ENCODE measurements at places on chromosomes 12 and 14.

- DNase-seq, result no peak
Observed at GRCh38 chr12:131688845-131689154, 22.1 kb upstream of the SFSWAP start.

DNA sequence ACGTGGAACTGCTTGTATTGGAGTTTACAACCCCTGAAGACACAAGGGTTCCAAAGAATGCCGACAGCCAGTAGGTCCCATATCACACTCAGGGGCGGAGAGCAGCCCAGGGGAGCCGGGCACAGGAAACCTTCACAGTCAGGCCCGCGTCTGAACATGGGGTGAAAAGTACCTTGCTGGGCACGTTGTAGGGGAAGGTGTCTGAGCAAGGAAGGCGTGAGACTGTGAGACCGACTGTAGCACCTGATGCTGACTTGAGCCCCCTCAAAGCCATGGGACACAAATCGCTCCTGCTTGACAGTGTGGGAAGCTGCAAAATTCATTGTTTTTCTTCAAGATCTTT, 14.7 kb downstream of the RIMBP2 start:
- DNase-seq, result no peak

- DNase-seq, result no peak
Observed at GRCh38 chr14:20295067-20295466, 10.7 kb downstream of the TTC5 start.

DNA sequence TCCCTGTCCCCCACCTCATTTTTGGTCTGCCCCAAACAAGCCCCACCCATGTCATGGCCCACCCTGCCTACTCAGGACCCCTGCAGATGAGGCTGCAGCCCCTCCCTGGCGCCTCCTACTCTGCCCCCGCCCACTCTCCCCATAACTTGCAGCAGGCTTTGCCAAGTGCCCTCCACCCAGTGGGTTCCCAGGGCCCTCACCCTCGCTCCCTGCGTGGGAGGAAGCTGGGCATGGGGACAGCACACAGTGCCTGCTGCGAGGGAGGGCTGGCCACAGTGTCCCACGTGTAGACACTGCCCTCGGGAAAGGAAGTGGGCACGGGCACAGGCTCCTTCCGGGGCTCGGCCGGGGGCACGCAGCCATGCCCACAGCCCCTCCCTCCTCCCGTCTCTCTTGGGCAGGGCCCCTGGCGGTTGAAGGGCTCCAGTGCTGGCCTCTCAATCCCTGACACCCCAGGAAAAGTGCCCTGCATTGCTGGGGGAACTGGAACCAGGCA, 9.4 kb downstream of the AKT1 start:
- DNase-seq, result no peak

DNA sequence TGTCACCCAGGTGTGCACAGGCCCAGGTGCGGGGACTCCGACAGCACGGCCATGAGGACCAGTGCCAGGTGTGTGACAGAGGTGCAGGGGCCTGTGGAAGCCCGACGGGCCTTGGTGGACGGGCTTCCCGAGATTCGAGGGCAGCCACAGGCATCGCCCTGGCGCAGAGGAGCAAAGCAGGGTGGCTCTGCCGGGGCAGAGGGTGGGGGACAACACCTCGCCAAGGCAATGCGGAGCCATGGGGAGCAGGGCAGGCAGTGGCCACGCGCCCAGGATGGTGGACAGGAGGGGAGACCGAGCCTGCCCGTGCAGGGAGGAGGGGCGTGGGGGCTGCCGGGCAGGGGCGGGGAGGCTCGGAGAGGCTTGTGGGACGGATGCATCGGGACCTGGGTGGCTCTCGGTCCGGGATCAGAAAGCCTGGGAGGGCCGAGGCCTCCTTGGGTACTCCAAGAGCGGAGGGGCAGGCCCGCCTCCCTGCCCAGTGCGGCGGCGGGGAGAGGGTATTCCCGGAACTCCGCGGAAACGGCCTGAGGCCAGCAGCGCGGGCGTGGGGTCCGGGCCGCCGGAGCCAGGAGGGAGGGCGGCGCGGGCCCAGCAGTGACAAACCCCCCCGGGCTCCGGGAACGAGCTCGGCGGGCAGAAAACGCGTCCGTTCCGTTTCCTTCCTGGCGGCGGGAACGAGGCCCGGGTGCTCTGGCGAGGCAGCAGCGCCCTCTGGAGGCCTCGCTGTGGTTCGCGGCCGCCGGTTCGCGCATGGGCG, 1.6 kb downstream of the TMEM121 start:
- peak; percentile 49 for DNase-seq

GRCh38 chr14:92586963-92587699, 73.5 kb downstream of the RIN3 start:
- no peak for DNase-seq

DNA sequence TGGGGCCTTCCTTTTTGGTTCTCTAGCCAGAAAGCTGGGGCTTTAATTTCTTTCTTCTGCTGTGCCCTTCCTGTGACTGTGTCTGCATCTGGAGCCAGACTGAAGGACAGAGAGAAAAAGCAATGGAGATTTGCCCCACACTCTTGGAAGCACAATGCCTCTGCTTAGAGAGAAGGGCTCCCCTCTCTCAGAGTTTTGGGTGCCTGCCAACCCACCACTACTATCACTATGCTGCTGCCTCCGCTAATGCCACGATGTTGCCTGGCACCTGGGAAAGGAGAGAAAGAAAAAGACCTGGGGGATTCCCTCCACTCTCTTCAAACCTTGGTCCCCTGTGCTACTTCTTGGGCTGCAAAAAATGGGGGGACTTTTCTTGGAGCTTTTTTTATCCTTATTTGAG, 52.6 kb downstream of the TMEM260 start:
- DNase-seq, result no peak

- DNase-seq, result no peak
Observed at GRCh38 chr14:92568621-92569479, 55.3 kb downstream of the RIN3 start.

DNA sequence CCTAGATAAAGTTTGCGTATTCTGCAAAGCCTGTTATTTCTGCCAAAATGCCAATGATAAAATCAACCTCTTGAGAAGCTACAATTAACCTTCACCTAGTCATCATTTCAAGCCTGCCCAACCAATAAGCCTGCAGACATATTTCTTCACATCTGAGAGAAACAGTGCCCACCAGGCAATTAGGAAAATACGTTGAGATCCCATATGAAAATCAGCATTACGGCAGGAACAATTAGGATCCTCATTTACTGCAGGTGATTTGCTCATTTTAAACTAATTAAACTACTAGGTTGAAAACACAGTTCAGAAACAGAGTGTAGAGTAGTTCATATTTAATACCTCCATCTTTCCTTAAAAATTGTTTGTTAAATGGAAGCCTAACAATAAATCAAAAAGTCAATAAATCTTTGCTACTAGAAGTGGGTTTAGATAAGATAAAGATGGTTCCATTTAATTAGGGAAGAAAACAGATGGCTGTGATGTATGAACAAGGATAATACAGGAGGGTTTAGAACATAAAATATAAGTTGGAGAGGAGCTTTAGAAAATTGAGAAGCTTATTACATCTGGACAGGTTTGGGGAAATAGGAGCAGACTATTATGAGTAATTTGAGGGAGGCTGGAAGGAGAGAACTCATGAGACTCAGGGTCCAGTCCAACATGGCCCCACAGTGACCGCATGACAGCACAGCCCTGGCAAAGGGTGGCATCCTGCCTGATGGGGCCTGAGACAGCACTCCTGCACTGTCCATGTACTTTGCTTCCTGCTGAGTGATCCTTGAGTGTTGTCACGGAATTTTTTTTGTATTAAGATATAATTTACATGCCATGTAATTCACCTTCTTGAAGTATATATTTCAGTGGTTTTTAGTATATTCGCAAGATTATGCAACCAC, 26.9 kb upstream of the PYGL start:
- DNase-seq, result no peak

GRCh38 chr14:68211421-68211820, 391.8 kb downstream of the RAD51B start:
- no peak for DNase-seq

- DNase-seq, result no peak
Observed at GRCh38 chr12:22467190-22467589, 77.2 kb downstream of the C2CD5 start.

DNA sequence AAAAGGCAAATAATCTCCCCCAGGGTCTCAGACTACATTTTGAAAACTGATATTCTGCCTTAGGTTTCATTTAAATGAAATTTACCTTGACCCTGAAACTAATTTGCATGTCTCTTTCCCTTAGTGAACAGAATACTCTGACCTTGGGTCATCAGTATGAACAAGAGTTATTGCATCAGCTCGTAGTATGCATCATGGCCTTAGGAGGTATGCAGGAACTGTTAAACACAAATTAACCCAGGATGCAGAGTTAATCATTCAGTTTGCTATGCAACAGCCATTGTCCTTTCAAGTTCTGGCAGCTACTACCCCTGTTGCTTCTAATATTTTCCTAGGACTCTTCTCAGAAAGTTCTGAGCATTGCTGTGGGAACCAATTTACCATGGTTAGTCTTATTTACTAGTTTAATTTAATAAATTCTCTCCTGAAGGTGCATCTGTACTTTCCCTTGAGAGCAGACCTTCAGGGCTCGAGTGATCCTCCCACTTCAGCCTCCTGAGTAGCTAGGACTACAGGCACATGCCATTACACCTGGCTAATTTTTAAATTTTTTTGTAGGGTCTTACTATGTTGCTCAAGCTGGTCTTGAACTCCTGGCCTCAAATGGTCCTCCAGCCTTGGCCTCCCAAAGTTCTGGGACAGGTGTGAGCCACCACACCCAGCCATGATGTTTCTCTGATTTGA, 126.7 kb downstream of the TTC6 start:
- no peak for DNase-seq

DNA sequence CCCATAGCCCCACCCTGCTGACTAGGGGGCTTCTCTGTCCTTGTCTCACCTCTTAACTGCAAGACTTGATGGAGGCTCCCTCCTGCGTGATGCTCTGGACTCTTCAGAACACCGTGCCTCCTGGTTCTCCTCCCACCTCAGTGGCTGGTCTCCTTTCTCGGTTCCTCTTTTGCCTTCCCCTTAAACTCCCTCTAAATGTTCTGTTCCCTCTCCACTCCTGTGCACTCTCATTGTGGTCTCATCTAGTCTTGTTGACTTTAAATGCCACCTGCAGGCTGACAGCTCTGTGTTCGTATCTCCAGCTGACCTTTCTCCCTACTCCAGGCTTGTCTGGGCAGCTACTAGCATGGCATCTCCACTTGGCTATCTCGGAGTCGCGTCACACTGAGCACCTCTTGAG, 28.3 kb downstream of the DYNC1H1 start:
- DNase-seq, result no peak

GRCh38 chr14:105503935-105504692, 13.1 kb downstream of the TEDC1 start:
- no peak for DNase-seq

- DNase-seq, result no peak
Observed at GRCh38 chr14:63186453-63186852, 17.8 kb upstream of the RHOJ start.

DNA sequence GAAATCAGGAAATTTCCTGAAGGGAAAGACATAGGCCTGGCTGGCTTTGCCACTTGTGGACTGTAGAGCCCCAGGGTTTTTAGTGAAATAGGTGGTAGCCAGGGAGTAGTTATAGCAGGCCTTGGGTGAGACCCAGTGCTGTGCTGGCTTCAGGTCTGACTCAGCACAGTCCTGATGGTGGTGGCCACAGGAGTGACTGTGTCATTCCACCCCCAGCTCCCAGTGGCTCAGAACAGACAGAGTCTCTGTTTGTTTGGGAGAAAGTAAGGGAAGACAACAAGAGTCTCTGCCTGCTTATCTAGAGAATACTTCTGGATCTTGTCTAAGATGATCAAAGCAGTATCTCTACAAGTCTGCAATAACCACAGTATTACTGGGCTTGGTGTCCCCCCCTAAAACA, 27.5 kb upstream of the OR6J1 start:
- no peak for DNase-seq

DNA sequence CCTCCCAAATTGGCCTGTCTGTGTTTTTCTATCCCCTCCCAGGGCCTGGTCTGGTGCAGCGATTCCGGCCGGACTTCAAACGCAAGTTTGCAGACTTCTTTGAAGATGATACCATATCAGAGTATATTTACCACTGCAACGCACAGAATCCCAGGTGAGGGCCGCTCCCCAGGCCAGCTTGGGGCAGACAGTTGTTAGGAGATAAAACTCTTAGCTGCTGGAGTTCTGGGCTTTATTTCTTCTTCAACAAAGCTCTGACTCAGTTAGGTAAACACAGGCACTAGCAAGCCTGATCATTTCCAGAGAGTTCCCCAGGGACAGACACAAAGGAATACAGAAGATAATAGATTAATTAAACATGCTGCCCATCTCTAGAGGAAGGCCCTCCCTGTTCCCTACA, 8.3 kb downstream of the ABHD4 start:
- no peak for DNase-seq

DNA sequence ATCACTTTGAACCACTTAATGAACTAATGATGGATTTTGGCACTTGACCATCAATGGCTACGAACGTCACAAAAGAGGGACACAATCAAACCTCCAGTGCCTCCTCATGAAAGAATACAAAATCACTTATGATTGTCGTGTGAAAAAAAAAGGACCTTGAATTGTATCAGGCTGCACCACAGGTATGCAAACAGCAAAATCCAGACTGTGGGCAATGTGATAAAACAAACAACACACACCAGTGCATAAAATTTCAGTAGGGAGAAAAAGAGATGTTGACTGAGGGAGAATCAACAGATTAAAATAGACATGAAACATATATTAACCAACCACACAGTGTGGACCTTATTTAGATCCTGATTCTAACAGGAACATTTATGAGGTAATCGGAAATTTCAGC, 2.6 kb downstream of the TSPAN8 start:
- no peak for DNase-seq

- no peak for DNase-seq
Observed at GRCh38 chr14:31336646-31337045, 83.7 kb downstream of the HEATR5A start.

DNA sequence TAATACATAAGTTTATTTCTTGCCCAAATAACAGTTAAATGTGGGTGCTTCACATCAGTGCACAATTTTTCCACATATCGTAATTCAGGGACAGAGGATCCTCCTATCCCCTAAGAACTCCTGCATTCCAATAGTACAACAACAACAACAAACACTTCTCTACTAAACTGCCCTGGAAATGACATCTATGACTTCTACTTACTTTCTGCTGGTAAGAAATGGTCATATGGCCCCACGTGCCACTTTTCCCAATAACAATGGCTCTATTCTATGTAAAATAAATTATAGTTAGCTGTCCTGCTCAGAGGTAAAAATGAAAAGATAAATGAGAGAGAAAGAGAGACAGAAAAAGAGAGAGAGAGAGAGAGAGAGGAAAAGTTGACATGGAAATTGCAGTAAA, 308.5 kb downstream of the ATXN7L3B start:
- DNase-seq, result no peak

GRCh38 chr12:54569072-54569471, 19.4 kb downstream of the PPP1R1A start:
- DNase-seq, result no peak

GRCh38 chr12:120583478-120584030, 2.4 kb upstream of the POP5 start:
- peak; percentile 56 for DNase-seq

- DNase-seq, result no peak
Observed at GRCh38 chr12:85423947-85424346, 143.9 kb downstream of the ALX1 start.

DNA sequence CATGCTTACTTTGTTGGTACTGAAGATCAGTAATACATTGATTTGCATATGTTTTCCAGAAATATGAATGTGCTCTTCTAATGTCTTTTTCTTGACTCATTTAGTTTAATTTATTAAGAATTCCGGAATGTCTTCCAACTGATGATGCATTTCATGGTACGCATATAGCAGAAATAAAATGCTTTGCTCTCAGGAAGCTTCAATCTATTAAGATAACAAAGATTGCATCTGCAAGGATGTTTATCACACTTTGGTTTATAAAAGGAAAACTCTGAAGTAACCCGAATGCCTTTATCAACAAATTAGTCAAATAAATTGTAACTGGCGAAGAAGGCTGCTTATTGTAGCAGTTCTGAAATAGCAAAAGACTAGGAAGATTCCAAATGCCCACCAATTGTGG, 166.4 kb upstream of the LMNTD1 start:
- DNase-seq, result no peak
